ENCODE measurements at places on chromosomes 16 and 17.

GRCh38 chr16:12096157-12096777 is 119.7 kb downstream of the SNX29 start:
- no peak for DNase-seq

DNA sequence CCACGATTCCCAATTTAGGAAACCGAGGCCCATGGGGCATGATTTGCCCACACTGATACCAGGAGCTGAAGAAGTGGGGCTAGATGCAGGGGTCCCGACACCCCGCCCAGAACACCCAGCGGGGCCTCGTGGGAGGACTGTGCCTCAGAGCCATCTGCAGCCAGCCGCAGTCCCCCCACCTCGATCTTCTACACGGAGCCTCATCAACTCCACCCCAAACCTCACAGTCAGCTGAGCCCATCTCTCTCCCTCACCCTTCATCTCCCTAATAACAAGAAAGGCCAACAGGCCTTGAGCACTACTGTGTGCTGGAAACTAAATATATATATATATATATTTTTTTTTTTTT is 4.2 kb downstream of the ITGAE start:
- no peak for DNase-seq

- DNase-seq: no peak
Measured at GRCh38 chr17:83090444-83091256, 11.2 kb downstream of the METRNL start.

DNA sequence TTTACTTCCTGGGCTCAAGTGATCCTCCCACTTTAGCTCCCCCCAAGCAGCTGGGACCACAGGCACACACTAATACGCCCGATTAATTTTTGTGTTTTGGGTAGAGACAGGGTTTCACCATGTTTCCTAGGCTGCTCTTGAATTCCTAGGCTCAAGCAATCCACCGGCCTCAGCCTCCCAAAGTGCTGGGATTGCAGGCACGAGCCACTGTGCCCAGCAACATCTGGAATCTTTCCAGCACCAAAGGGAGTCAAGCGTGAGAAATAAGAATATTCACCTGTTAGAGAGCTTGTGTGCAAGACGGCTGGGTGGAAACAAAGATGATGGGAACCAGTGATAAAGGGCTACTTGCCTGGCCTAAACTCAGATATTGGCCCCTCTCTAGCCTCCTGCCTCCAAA is 14.2 kb upstream of the ALOX12B start:
- DNase-seq: no peak

DNA sequence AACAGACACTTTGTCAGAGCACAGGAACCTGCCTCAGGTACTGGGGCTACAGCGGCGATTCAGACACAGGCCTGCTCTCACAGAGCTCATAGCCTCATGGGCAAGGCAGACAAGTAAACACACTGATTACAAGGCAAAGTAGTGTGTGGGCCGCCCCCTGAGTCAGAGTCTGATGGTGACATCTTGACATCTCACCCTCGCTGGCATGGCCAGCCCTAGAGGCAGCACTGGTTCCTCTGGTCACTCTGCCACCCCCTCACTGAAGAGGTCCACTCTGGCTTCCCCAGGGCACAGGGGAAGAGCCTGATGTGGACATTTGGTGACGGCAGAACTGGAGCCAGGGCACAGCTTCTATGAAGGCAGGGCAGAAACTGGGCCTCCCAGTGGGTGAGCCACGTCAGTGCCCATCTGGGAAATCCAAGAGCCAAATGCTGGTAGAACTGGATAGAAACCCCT is 32.9 kb upstream of the TOB1 start:
- DNase-seq: no peak

DNA sequence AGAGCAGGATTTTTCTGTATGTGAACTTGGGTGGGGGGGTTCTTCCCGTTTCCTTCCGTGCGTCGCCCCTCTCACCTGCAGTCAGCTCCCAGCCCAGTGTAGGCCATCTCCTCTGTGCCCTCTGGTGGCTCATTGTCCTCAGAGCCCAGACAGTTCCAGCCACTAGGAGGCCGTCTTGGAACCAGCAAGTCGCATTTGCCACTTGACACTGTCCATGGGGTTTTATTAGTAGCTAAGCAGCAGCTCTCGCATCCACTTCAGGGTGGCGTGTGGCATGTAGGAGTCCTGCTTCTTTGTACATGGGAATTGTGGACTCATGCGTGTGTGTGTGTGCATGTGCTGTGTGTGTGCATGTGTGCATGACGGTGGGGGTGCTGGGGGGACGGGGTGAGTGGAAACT is 74.0 kb downstream of the SEC14L1 start:
- DNase-seq: no peak

GRCh38 chr17:17114592-17115225 is 72.5 kb downstream of the MPRIP start:
- no peak for DNase-seq

DNA sequence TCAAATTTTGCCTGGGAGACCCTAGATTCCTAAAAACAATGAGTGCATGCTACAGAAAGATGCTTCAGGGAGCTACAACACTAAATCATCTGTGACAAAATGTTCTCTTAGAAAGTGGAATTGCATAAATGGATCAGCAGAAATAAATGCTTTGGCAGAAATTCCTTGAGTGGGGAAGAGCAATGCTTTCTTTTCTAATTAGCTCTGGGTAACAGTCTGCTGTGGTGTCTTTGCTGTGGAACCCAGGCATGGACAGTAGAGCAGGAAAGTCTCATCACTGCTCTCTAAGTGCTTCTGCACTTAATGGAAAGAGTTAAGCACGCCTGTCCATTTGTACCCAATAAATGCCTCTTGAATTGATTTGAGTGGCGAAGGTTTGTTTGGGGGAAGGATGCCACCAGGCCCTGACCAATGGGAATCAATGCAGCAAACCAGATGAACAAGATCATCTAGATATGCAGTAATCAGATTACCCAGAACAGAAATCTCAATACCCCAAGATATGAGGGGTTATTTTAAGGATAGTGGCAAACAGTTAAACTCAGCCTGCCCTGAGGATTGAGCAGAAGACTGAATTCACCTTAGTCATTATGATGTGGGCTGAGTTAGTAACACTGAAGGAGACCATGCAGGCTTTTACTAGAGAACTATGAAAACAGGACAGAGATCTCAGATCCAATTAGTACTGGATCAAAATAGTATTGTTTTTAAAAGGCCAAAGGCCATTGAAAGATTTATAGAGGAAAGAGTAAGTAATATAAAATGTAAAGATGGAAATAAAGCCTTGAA is 13.6 kb downstream of the HLF start:
- DNase-seq: no peak

GRCh38 chr17:364308-364707 is 11.7 kb upstream of the RPH3AL start:
- DNase-seq: no peak

- peak; percentile 65 for DNase-seq
Measured at GRCh38 chr17:77375917-77376651, 235.3 kb downstream of the SEC14L1 start.

- no peak for DNase-seq
Measured at GRCh38 chr16:9177861-9178260, 86.4 kb downstream of the HAPSTR1 start.

DNA sequence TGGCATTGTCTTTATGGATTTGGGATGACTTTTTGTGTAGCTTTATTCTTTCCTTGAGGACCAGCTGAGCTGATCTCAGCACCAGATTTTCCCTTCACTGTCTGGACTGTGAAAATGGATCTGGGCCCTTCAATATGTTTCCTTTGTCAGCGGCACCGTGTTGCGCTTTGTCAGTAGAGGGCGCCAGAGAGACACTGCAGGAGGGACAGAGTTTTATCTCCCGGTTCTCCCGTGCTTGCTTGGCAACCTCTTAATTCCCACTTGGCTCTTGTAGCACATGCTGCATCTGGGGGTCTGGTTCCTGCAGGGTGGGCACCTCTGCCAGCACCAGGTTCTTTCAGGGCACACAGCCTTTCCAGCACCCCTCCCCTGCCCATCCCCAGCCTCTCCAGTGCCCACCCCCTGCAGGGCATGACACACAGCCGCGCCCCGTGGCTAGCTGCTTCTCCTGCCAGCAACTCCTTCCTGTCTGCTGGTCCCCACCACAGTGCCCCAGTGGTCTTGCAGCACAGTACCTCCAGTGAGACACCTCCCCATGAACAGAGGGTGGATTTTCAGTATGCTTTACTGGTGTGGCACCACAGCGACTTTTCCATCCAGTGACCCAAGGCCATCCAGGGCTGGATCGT is 19.6 kb downstream of the OR1D5 start:
- no peak for DNase-seq

GRCh38 chr16:49858200-49859124 is 2.5 kb upstream of the ZNF423 start:
- DNase-seq: no peak

- no peak for DNase-seq
Measured at GRCh38 chr17:41635121-41636097, 11.0 kb upstream of the KRT17 start.

- peak; percentile 80 for DNase-seq
Measured at GRCh38 chr17:77963441-77963840, 4.9 kb downstream of the TNRC6C start.

- DNase-seq: no peak
Measured at GRCh38 chr16:11681556-11681955, 13.3 kb downstream of the SNN start.

GRCh38 chr17:2357237-2357636 is 19.9 kb downstream of the SGSM2 start:
- no peak for DNase-seq

DNA sequence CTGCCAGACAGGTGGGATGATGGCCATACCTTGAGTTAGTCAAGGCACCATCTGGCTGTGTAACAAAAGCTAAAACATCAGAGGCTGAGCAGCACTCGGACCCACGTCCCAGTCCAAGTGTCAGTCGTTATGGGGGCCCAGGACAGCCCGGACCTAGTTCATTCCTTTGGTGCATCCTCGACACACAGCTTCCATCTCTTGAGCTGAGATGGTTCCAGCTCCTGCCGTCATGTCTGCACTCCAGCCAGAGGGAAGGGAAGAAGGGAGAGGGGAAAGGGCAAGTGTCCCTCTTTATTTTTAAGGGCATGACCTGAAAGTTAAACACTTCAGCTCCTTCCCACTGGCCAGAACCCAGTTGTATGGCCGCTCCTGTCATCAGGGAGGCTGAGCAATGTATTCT is 218.0 kb downstream of the SEC14L1 start:
- no peak for DNase-seq

- DNase-seq: no peak
Measured at GRCh38 chr16:20329392-20330138, 2.3 kb upstream of the GP2 start.

DNA sequence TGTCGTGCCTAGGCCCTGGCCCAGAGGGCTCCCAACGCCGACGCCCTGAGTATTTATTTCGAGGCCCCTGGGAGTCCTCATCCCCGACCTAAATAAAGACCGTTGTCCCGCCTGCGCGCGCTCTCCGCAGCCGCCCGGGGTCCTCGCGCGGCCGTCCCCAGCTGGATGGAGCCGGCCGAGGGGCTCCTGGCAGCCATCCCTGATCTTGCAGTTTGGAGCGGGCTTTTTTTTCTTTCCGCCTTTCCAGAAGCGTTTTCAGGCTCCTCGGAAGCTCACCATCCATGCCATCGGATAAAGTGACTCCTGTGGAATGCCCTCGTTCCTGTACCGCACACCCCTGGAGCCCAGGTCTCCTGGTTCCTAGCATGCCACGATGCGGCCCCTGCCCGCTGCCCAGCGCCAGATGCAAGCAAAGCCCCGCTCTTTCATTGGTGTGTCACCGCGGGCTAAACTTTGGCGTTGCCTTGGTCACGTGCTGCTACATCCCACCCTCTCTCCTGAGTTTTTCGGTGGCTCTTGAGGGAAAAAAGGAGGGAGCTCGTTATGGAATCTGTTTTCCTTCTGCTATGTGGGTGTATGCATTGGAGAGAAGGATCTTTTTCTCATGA is 716 bp downstream of the TMEM94 start:
- DNase-seq: no peak
